ENCODE measurements at places on chromosomes 3 and 15. TPM values are rescaled to one million over a fixed set of nuclear protein-coding genes. Genes with fewer than 3 reads are reported as not detected.
A peak's percentile ranks its signal among the peaks of the same experiment; 100 is the strongest.

The SPTSSB gene
- total RNA-seq, result not detected

The EPM2AIP1 gene
- total RNA-seq, result 23.5 TPM

- H3K4me1 ChIP-seq, result no peaks in the 10 kb centered on the region
- no peak overlapping the region for H3K27ac ChIP-seq
- no peak for DNase-seq
- H3K36me3 ChIP-seq, result no peaks in the 10 kb centered on the region
- no peaks in the 10 kb centered on the region for H3K27me3 ChIP-seq
Observed at GRCh38 chr15:88839146-88839545, 35.9 kb downstream of the ACAN start.

- peak overlapping the region; percentile 6 for H3K4me3 ChIP-seq
- peak; percentile 34 for DNase-seq
- H3K36me3 ChIP-seq, result no peaks in the 10 kb centered on the region
- no peaks in the 10 kb centered on the region for H3K27me3 ChIP-seq
- H3K4me1 ChIP-seq, result peaks cover 7% of the 10 kb centered on the region
Observed at GRCh38 chr3:78818161-78818985, 949.4 kb downstream of the ROBO1 start.

DNA sequence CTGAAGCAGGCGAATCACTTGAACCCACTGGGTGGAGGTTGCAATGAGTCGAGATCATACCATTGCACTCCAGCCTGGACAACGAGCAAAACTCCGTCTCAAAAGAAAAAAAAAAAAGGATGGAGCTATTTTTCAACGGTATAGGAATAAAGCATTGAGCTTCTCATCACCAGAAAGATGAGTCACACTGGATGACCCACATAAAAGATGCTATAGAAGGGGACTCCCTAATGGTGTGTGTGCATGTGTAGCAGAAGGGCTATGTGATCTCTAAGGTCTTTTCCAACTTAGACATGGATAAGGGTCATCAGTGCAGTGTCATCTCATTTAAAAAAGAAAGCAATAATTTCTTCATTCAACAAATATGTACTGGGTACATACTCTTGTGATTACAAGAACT is 476.0 kb downstream of the MFSD1 start:
- H3K27me3 ChIP-seq, result no peaks in the 10 kb centered on the region
- H3K36me3 ChIP-seq, result no peaks in the 10 kb centered on the region
- H3K27ac ChIP-seq, result no peak overlapping the region
- no peak for DNase-seq
- H3K4me1 ChIP-seq, result no peaks in the 10 kb centered on the region
